ENCODE measurements at places on chromosomes 5 and 9.

DNA sequence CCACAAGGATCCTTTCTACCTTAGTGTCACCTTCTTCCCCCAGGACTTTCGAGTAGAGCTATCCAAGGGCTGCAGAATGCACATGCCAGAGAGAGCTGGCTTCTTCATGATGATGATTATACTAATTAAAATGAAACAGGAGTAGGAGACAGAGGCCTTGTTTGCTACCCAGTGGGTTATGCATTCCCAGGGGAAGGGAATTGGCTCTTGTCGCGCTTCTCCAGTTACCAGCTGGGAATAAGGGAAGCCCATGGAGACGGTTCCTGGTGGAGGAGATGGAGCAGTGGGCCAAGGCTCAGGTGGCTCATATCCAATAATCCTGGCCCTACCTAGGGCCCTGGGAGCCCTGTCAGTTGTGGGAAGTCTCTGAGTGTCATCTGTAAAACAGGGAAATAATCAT is 65.1 kb downstream of the WWC1 start:
- no peak for DNase-seq

DNA sequence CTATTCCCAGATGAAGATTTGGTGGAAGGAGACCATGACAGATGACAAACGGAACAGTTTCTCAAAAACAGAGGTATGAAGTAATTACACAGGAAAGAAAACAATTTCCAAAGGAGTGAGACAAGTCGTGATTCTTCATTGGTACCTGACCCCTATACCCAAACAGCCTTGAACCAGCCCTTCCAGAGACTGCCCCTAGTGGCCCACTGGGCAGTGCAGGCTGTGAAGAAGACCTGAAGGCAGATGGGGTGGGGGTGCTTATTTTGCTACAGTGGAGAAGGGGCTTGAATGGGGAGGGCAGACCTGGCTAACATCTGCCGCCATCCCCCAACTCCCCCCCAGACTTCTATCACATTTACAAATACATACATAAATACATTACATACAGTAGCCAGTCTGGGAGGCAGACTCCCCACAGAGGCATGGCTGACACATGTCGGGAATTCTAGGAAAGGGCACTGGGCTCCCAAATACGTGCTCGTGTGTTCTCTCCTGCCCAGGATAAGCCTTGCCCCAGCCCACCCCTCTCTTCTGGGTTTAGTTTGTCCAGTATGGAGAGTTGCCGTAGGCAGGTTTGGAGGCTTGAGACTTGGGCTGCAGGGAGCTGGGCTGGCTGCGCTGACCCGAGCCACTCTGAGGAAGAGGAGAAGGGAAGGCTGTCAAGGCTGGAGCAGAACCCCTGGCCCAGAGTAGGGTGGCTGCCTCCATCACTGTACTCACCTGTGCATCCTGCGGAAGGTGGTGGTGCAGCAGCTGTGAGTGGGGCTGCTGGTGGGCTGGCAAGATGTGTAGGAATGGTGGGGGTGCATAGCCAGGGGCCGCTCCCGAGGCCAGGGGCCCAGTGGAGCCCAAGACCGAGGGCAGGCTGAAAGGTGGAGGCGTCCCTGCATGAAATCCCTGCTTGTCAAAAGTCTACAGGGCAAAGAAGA is 105.3 kb downstream of the UBE2R2 start:
- DNase-seq: no peak

DNA sequence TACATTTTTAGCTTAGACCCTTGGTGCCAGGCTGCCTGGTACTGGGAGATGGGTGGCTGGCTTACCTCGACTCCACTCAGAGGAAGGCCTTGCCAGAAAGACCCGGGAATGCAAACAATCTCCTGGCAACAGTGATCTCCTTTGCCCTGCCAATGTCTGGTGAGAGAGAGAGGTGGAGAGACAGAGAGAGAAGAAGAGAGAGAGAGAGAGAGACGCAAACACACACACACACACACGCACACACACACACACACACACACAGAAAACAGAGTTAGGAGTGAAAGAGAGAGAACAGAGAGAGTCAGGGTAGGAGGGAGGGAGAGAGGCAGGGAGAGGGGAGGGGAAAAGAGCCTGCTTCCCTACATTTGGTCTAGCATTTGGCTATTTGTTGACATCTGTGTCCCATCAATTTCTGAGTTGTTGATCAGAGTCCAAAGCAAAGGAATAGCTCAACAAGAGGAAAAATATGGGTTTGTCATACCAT is 181.6 kb upstream of the MAP1B start:
- DNase-seq: no peak

GRCh38 chr9:94677929-94678328 is 38.6 kb upstream of the FBP1 start:
- no peak for DNase-seq

GRCh38 chr5:10668697-10669096 is 92.3 kb downstream of the DAP start:
- no peak for DNase-seq

GRCh38 chr9:126809068-126809467 is 4.2 kb downstream of the ZBTB43 start:
- peak; percentile 50 for DNase-seq

DNA sequence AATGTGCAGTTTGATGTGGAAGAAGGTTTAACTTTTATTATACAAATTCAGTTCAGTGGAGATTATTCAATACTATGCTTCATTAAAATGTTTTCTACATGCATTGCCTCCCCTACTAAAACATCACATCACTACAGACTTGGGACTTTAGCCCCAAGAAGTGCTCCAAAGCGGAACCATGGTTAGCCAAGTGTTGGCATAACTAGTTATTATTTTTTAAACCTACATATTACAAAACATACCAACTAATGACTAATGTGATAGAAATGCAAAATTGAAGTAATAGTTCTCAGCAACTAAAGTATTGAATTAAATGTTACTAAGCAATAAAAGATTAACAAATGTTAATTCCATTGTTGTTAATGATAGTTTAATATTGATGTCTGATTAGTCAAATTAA is 74.5 kb downstream of the XRCC4 start:
- no peak for DNase-seq

DNA sequence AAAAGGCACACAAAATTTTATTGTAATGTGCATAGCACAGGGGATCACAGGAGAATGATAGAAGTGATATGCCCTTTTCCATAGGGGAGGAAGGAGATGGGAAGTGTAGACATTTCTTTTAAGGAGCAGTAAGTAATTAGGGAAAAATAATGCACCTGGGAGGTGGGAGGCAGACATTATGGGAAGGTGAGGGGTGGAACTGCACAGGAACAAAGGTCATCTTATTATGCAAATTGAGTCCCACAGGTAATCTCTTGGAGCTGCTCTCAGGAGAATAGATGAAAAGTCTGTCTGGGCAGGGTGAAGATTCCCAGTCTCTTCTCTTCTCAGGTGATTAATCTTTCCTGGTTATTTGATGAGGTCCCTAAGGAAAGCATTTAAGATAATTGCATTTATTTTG is 331.5 kb downstream of the ENC1 start:
- DNase-seq: no peak

- no peak for DNase-seq
These were observed 12.8 kb upstream of the TMEM245 start for GRCh38 chr9:109132567-109133021.

- DNase-seq: no peak
These were observed 6.2 kb downstream of the FER start for GRCh38 chr5:108753877-108754276.

GRCh38 chr5:120320626-120321025 is 143.5 kb upstream of the PRR16 start:
- DNase-seq: no peak

DNA sequence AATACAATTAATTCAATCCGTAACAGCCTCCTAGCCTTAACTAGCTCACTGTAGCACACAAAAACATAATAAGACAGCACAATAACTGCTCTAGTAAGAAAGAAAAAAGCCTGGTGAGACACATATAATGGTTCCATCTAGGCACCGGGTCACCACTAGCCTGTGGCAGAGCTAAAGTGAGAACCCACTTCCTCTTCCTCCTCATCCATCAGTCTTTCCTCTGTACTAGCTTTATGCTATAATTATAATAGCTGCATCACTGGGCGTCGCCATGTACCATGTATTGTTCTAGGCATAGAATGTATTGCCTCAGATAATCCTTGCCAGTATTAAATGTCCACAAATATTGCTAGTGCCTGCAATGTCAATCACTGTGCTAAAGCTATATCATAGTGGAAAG is 23.1 kb downstream of the ADRB2 start:
- no peak for DNase-seq

DNA sequence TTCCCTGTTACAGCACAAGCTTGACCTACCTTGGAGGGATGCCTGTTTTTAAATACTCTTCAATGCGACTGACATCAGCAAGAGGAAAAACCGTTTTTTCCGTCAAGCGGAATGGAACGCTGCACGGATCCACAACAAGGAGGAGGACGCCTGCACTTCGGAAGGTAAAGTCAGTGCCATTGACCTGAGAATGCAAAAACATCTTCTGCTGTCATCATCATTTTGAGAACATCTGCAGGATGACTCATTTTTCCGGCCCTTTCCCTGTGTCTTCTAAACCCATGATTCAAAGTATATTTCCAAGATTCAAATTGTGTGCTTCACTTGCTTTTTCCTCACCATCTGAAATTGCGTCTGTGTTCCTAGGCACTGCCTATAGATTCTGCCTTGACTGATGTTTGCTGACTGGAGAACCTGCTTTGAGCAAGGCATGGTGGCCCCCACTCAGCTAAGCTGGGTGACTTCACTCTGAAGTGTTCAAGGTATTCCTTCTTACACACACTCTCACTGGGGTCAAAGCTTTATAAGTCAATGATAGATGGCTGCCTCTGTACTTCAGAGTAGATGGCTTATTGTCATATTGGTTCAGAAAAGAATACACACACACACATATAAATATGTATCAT is 78.1 kb downstream of the CEMIP2 start:
- no peak for DNase-seq
